Mucosa of gallbladder (tissue), 1 donor: ENCODE measurements at places on chromosomes 5 and 9. TPM values are rescaled to one million over a fixed set of nuclear protein-coding genes. Genes with fewer than 3 reads are reported as not detected.

The EIF4E1B gene
- total RNA-seq: not detected

The P4HA2 gene
- total RNA-seq: 47.5 TPM

The SLC36A2 gene
- total RNA-seq: 0.14 TPM

The SHC3 gene
- total RNA-seq: 1.7 TPM

The ADAMTS13 gene
- 7.1 TPM for total RNA-seq

The MED22 gene
- total RNA-seq: 28.7 TPM

The TMCO6 gene
- total RNA-seq: 20.6 TPM

The SPATA31E1 gene
- not detected for total RNA-seq

The FAM219A gene
- 24.0 TPM for total RNA-seq

The ABLIM3 gene
- 15.1 TPM for total RNA-seq

The RXRA gene
- total RNA-seq: 106 TPM

The CDC25C gene
- 0.37 TPM for total RNA-seq

The SH3PXD2B gene
- total RNA-seq: 30.6 TPM

The GLRA1 gene
- total RNA-seq: not detected

The RNF180 gene
- total RNA-seq: 14.8 TPM

The ANXA2R gene
- 2.8 TPM for total RNA-seq

The SLC6A18 gene
- not detected for total RNA-seq

The DCAF10 gene
- 27.7 TPM for total RNA-seq

The HTR4 gene
- 3.8 TPM for total RNA-seq

The LCN15 gene
- total RNA-seq: not detected

The STPG3 gene
- not detected for total RNA-seq

The GLRX gene
- total RNA-seq: 64.4 TPM

The NME5 gene
- total RNA-seq: 17.0 TPM

The KIF3A gene
- 15.5 TPM for total RNA-seq

The BARX1 gene
- 2.9 TPM for total RNA-seq

The GRIA1 gene
- total RNA-seq: not detected

The NRARP gene
- 124 TPM for total RNA-seq

The HNRNPAB gene
- 110 TPM for total RNA-seq

The IL6ST gene
- 235 TPM for total RNA-seq

The CFAP77 gene
- total RNA-seq: not detected

The RELL2 gene
- total RNA-seq: 10.2 TPM

The FOXD4L3 gene
- not detected for total RNA-seq

The WDR31 gene
- 8.1 TPM for total RNA-seq

The ZNF883 gene
- 4.5 TPM for total RNA-seq

The TMEM252 gene
- total RNA-seq: not detected

The PROP1 gene
- total RNA-seq: not detected

The HEMGN gene
- 0.14 TPM for total RNA-seq

The AMBP gene
- total RNA-seq: 1,366 TPM

The TBC1D2 gene
- 16.7 TPM for total RNA-seq

The TLR4 gene
- total RNA-seq: 9.8 TPM

The MEIKIN gene
- total RNA-seq: not detected

The PDE6A gene
- total RNA-seq: not detected

The SPATA31C1 gene
- not detected for total RNA-seq

The SLIT3 gene
- 40.2 TPM for total RNA-seq

The CATSPER3 gene
- total RNA-seq: 1.0 TPM

The ARHGEF39 gene
- total RNA-seq: 6.4 TPM

The KCNN2 gene
- total RNA-seq: 0.17 TPM

The RPP25L gene
- 28.7 TPM for total RNA-seq

The PCDHA6 gene
- total RNA-seq: 2.0 TPM

The C5orf58 gene
- total RNA-seq: 0.52 TPM

The PPP1R2B gene
- total RNA-seq: not detected
